GM23248 (cell line): ENCODE measurements at places on chromosomes 1 and 21. TPM values are rescaled to one million over a fixed set of nuclear protein-coding genes. Genes with fewer than 3 reads are reported as not detected.

- no peaks in the 10 kb centered on the region for H3K4me1 ChIP-seq
- H3K27me3 ChIP-seq = no peaks in the 10 kb centered on the region
- H3K36me3 ChIP-seq = no peaks in the 10 kb centered on the region
- DNase-seq = no peak
- no peak overlapping the region for H3K4me3 ChIP-seq
- H3K27ac ChIP-seq = no peak overlapping the region
These were observed 1512.5 kb upstream of the B3GALT2 start for GRCh38 chr1:194698908-194699318.

GRCh38 chr1:210200124-210200736 lies 32.4 kb upstream of the SERTAD4 start:
- H3K4me3 ChIP-seq = no peak overlapping the region
- no peaks in the 10 kb centered on the region for H3K36me3 ChIP-seq

DNA sequence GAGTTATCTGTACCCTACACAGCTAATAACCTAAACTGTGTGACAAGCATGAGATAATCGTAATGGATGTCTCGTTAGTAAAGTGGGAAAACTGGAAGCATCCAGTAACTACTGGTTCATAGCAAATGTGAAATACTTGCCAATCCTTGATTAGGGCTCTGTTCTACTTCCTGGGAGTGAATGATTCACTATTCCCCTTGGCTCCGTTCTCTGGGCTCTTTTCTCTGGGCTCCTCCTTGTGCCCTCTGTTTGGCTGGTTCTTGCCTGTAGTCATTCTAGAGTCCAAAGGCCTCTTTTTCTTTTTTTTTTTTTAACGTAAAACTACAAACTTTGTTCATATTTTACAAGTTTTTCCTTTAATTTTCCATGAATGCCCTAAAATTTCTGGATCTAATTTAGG lies 465.8 kb upstream of the PLXNA2 start:
- H3K27me3 ChIP-seq = no peaks in the 10 kb centered on the region
- no peaks in the 10 kb centered on the region for H3K36me3 ChIP-seq
- no peak overlapping the region for H3K4me3 ChIP-seq
- H3K27ac ChIP-seq = no peak overlapping the region

DNA sequence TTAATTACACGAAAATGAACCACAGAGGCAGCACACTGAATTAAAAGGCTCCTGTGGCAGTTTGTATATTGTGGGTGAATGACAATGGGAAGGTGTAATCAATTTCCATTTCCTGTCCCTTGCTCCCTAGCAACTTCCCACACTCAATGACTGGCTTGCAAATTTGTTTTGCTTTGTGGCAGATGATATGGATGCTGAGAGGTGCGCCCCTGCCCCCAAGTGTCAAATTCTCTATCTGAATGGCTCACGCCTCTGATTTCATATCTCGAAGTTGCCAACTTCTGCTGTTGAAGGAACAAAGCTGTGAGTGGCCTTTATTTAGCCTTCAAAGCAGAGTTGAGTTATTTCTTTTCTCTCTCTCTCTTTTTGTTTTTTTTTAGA lies 86.0 kb downstream of the FOXD2 start:
- H3K36me3 ChIP-seq = no peaks in the 10 kb centered on the region
- peaks cover 4% of the 10 kb centered on the region; the same call in 1 of the 2 replicates for H3K27me3 ChIP-seq
- H3K4me3 ChIP-seq = no peak overlapping the region
- DNase-seq = no peak
- H3K4me1 ChIP-seq = no peaks in the 10 kb centered on the region
- H3K27ac ChIP-seq = no peak overlapping the region

GRCh38 chr1:246728311-246728710 lies 4.1 kb downstream of the SCCPDH start:
- H3K36me3 ChIP-seq = peaks cover 34% of the 10 kb centered on the region
- H3K27ac ChIP-seq = no peak overlapping the region
- no peak for DNase-seq
- H3K27me3 ChIP-seq = no peaks in the 10 kb centered on the region

Gene SLC30A1
- total RNA-seq = 40.0 and 46.9 TPM in 2 replicates

Gene NPHS2
- not detected in 2 replicates for total RNA-seq

Gene S100A6
- total RNA-seq = 550 and 683 TPM in 2 replicates
